ENCODE measurements at places on chromosomes 6 and 20.

- peak; percentile 16 for DNase-seq
Observed at GRCh38 chr6:124961777-124962638, at the start of gene RNF217. Gene RNF217, plus strand, starts transcription at chr6:124962437. Its CDS starts 108 bp downstream, at chr6:124962545.

- no peak for DNase-seq
Observed at GRCh38 chr6:82494367-82494766, 130.8 kb downstream of the TPBG start.

DNA sequence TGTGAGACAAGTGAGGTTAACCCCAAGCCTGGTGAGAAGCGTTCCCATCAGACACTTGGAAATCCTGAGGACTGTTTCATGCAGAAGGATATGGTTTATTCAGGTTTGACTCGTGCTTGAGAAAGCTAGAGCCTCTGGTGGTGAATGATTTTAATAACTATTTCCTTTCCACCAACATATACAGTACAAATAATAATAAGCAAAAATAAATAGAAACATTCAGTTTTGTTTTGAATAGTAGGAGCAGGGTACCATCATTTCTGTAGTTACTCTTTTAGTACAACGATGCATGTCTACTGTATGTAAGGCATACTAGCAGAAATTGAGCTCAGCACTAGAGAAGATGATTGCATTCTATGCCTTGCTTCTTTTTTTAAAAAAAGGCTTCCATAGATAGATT lies 33.5 kb downstream of the PLG start:
- DNase-seq = no peak

- no peak for DNase-seq
Observed at GRCh38 chr20:12790859-12791258, 217.9 kb upstream of the SPTLC3 start.

GRCh38 chr6:163327165-163327880 lies 87.2 kb upstream of the QKI start:
- no peak for DNase-seq

GRCh38 chr6:133313068-133313467 lies 71.9 kb downstream of the EYA4 start:
- no peak for DNase-seq

- DNase-seq = peak; percentile 86
Observed at GRCh38 chr20:21505161-21505809, 8.6 kb downstream of the NKX2-2 start.

DNA sequence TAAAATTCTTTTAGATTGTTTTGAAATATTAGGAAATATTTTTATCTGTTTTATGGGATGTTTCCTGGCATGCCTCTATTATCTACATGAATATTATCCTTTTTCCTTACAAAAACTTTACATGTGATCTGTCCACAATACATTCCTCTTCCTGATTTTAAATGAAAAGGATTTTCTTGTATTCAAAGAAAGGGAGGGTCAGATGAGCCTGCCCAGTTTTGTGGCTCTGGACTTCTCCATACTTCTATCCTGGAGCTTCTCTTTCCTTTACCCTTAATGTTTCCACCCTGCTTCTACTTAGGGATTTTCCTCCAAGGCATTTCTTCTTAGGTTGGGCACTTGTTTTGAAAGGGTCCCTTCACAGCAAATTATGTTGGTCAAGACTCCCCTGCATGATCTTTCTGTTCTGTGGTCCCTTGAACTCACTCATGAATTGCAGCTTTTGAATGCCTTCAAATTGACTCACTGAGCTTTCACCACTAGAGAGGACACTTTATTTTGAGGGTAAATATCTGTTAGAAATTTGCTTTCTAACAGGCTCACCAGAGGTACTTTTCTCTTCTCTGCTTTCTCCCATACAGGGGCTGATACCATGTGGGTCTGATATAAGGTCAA lies 104.9 kb downstream of the CENPW start:
- no peak for DNase-seq

DNA sequence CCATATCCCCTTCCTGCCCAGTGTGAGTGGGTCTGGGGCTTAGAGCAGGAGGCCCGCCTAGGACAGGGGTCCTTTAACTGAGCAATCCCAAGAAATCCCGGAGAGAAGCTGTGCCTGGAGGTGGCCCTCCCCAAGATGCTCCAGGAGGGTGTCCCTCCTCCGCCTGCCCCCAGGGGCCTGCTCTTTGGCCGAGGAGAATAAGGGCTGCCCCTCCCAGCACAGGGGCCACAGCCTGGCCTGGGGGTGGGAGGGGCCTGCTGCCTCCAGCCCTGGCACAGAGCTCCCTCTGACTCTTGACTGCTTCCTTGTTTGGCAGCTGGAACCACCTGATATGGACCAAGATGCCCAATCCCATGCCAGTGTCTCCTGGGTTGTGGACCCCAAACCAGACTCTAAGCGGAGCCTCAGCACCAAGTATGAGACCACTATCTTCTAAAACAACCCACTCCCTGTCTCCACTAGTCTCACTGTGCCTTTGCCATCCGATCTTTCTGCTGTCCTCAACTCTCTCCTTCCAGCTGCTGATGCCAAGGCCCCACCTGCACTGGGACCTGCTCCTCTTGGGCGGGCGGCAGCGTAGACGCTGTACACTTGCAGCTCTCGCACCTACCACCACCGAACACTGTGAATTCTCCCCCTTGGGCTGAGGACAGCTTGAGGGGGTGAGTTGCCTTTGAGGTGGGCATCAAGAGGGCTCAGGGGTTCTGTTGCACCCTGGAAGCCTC lies 54.3 kb downstream of the TCP11 start:
- no peak for DNase-seq

DNA sequence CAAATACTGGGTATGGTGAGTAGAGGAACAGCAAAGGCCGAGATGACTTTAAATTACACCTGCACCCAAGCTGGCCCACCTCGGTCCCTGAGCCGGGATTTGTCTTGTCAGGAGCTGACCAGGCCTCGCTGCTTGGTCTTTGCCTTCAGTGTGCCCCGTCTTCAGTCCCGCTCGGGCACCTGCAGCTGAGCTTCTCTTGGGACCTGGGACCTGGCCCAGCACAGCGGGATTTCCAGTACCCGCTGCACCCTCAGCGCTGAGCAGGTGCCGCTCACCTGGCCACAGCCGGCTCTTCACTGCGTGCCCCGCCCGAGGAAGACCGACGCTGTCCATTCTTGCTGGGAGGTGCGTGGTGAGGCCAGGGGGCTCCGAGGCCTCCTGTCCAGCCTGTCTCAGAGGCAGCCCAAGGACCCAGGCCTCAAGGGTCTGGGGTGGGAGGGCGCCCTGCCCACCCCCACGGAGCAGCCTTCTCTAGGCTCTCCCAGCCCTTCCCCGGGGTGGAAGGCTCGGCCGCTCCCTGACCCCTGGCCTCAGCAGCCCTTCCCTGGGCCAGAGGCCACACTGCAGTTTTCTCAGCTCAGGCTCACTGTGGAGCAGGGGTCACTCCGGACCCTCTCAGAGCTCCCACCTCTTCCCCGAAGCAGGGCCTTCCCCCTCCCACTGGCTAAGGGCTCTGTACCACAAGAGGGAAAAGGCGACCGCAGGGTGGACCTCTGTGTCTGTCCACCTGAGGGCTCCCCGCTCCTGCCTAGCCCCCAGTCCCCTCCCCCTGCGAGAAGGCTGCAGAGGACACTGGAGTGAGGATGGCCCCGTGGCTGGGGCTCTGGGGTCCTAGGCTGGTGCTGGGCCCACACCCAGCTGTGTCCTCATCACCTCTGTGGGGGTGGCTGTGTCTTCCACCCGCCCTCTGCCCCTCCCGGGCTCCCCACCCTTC lies 119.3 kb downstream of the RNASET2 start:
- DNase-seq = no peak

DNA sequence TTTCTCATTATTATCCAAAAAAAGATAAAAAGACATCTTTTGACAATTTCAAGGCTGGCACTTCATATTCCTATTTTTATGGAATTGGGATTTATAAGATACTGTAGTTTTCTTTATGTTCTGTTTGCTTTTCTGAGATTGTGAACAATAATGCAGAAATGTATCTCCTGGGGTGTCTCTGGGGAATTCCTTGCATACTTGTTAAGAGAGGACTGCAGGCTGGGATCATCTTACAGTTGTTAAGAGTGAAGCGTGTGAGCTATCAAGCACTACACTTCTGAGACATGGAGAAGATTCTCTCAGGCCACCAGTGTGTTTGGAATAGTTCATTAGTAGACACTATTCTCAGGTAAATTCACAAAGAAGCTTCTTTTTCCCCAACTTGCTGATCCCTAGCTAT lies 963.3 kb upstream of the GJE1 start:
- DNase-seq = no peak

DNA sequence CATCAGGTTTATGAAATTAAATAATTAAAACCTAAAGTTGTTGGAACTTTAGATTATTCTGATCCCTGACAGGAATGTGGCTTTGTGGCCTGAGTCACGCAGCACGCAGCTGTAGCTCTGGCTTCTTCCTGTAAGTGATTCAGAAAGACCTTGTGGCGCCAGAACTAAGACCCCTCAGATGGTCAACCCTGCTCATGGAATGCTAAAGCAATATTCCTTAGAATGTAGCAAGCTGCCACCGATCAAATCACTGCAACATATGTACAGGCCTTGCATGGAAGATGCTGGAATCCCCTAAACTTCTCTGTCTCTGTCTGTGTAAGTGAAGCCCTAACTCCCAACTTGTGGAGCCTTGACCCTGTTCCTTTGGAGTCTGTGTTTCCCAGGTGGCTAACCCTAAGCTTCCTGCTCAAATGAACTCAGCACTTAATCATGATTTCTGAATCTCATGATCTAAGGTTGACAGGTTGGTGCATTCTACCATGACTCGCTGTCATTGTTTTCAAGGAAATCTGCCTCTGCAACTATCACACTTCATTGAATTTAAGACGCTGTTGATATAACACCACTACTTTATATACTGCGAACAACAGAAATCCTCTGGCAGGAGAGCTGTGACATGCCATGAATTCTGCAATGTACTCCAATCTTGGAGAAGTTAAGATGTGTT lies 111.2 kb upstream of the CST7 start:
- DNase-seq = no peak

GRCh38 chr6:166259296-166259977 lies 48.8 kb downstream of the PRR18 start:
- DNase-seq = no peak

DNA sequence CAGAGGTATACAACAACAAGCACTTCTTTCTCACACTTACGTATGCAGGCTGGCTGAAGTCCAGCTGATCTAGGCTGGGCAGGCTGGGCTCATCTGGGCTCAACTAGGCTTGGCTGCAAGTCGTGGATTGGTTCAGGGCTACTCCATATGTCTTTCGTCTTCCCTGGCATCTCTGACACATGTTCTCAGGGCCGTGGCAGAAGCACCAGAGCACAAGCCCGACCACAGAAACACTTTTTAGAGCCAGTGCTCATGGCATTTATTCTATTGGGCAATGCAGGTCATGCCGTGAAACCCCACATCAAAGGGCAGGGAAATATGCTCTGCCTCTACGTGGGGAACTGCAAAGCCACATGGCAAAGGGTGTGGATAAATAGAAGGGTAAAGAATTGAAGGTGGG lies 93.8 kb downstream of the RIN2 start:
- no peak for DNase-seq

- no peak for DNase-seq
Observed at GRCh38 chr6:115891111-115891669, 169.5 kb downstream of the FRK start.

DNA sequence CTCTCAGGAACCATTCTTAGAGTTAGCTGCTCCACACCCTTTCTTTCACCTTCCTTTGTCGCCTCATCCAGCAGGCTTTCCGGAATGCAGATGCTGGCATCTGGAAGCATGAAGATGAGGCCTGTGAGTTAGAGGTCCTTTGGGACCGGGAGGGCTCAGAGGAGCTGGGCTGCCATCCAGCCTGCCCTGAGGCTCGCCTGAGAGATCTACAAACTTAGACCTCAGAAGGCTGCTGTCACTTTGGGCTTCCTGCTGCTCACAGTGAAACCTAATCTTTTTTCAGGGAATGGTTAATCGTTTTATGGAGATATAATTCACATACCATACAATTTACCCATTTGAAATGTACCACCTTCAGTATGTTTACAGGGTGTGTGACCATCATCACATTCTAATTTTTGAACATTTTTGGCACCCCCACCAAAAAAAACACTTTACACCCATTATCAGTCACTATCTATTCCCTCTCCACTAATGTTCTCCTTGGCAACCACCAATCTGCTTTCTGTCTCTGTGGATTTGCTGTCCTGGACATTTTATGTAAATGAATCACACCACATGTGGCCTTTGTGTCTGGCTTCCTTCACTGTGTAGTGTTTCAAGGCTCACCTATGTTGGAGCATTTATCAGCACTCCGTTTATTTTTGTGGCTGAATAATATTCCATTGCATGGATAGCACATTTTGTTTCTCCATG lies 20.0 kb upstream of the MPC1 start:
- no peak for DNase-seq

- DNase-seq = no peak
Observed at GRCh38 chr6:2850538-2851113, 9.0 kb upstream of the SERPINB1 start.

GRCh38 chr20:11331096-11331495 lies 586.6 kb upstream of the BTBD3 start:
- no peak for DNase-seq

DNA sequence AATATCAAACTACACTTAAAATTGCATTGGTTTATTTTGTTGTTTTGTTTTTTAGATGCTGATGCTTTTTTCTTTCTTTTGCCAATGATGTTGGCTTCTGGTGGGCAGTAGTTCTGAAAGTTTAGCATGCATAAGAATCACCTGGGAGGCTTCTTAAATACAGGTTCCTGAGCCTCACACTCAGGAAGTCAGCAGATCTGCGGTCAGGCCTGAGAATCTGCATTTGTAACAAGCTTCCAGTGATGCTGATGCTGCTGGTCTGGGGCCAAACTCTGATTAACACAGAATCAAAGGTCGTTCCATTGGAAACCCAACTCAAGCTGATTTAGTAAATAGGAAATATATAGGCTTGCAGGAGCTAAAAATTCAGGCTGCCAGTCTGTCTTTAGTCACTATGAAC lies 412.9 kb upstream of the SPTLC3 start:
- no peak for DNase-seq

DNA sequence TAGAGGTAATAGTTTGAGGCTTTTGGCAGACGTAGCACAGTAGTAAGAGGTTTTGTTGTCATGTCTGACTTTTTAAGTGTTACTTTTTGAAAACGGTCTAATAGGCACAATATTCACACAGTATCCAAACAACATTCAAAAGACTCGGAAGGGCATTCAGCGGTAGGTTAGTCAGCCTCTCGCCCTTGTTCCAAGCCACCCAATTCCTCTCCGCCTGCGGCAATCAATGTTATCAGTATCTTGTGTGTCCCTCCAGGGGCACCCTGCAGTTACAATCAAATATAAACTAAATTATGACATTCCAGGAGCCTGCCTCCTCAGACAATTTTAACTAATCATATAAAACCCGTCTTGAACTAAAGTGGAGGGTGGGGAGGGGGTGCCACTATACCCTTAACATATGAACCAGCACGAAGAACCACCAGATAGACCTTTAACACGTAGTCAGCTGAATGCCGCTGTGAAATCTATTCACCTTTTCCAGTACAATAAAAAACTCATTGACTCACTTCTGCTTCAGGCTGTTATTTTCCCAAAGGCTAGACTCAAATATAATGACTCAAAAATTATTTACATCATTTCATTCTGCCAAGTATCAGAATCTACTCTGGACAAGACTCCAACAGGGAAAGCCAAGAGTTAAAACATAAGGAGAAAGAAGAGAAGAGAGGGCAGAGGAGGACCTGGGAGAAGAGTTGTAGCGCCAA lies 1.6 kb downstream of the TENT5A start:
- no peak for DNase-seq

All from stimulated activated CD4-positive, alpha-beta T cell treated with anti-CD3 and anti-CD28 coated beads, Interleukin-4, amount 100 ng/mL, for 1 hour (primary cell).